ENCODE measurements at places on chromosomes 3 and 15. TPM values are rescaled to one million over a fixed set of nuclear protein-coding genes. Genes with fewer than 3 reads are reported as not detected.
A peak's percentile ranks its signal among the peaks of the same experiment; 100 is the strongest.

DNA sequence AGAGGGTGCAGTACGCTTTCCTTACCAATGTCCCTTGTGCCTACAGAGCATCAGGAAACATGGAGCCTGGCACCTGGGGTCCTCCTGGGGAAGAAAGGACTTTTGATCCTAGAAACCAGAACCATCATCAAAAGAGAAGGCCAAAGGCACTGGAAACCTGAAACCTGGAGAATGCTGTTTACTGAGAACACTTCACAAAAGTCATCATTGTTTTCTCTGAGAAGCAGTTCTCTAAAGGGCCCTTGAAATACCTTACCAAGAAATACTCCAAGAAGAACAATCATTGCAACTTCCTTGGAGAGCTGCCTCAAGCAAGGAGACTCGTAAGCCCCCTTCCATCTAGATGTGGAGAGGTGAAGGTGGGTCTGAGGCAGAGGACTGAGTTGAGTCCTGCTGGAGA, 66.0 kb downstream of the TLE3 start:
- no peaks in the 10 kb centered on the region for H3K4me1 ChIP-seq
- no peak overlapping the region for H3K4me3 ChIP-seq
- no peak for DNase-seq
- no peak overlapping the region for H3K27ac ChIP-seq

DNA sequence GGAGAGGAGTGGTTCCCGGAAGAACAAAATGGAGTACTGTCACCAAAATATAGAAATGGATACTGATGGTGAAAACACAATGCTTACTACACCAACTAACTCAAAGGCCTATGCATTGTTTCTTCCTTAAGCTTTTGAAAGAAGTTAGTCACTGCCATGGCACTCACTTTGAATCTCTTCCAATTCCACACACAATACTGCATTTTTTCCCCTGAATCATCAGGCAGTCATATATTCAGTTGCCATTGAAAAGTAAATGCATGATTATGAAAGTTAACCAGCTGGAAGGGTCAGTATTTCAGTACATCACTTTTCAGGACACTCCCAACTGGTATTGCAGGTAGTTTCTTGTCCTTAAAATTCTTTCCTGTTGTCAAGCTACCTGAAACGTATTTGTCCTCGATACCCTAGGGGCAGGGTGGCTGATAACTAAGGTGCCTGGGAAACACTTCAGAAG, 9.0 kb upstream of the LRRFIP2 start:
- no peak overlapping the region for H3K27ac ChIP-seq
- no peak for DNase-seq
- H3K27me3 ChIP-seq: no peaks in the 10 kb centered on the region
- no peaks in the 10 kb centered on the region for H3K36me3 ChIP-seq
- H3K4me3 ChIP-seq: no peak overlapping the region

Gene SEMA5B
- not detected for polyA plus RNA-seq

DNA sequence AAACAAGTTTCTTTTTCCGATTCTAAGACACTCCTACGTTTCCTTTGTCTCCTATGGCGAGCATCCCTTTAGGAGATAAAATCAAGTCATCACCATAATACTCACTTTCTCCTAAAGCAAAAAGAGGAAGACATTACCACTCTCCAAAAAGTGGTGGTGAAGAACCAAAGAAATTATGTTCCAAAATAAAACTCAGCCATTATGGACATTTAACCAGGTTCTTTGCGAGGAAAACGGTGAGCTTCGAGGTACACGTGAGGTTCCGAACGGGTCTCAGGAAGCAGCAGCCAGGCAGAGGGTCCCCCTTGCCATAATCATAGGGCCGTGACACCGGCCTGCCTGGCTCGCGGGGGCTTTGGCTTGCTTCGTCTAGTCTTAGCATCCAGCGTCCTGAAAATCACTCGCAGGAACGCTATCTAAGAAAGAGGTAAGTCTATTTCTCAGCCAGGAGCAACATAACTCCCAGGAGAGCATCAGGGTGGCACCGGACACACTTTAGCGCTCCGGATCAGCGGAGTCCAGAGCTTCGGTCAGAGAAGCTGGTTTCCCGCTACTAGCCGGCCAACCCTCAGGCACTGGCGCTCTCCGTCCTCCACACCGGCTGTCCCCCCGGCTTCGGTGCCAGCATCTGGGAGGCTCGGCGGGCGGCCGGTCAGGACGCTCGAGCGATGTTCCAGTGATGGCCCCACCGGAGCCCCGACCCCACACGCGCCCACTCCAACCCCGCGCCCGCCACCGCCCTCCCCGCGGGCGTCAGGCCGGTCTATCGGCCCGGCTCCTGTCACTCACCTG, 581 bp downstream of the IP6K1 start:
- H3K4me3 ChIP-seq: peak overlapping the region; percentile 89
- H3K4me1 ChIP-seq: peaks cover 36% of the 10 kb centered on the region
- no peaks in the 10 kb centered on the region for H3K27me3 ChIP-seq
- peak; percentile 28 for DNase-seq
- peak overlapping the region; percentile 89 for H3K27ac ChIP-seq
- no peaks in the 10 kb centered on the region for H3K36me3 ChIP-seq

GRCh38 chr3:67558426-67558825, 96.0 kb downstream of the SUCLG2 start:
- H3K27me3 ChIP-seq: no peaks in the 10 kb centered on the region
- H3K4me3 ChIP-seq: no peak overlapping the region
- no peak overlapping the region for H3K27ac ChIP-seq
- no peak for DNase-seq
- H3K4me1 ChIP-seq: no peaks in the 10 kb centered on the region
- peaks cover 10% of the 10 kb centered on the region for H3K36me3 ChIP-seq

- H3K4me1 ChIP-seq: no peaks in the 10 kb centered on the region
- no peaks in the 10 kb centered on the region for H3K27me3 ChIP-seq
- H3K4me3 ChIP-seq: no peak overlapping the region
- H3K36me3 ChIP-seq: no peaks in the 10 kb centered on the region
- H3K27ac ChIP-seq: no peak overlapping the region
- peak; percentile 31 for DNase-seq
Measured at GRCh38 chr15:55789066-55789660, 46.2 kb upstream of the PRTG start.

Gene GMPPB
- 24.0 TPM for polyA plus RNA-seq

GRCh38 chr3:196694202-196694638, 17.8 kb downstream of the CEP19 start:
- H3K27me3 ChIP-seq: no peaks in the 10 kb centered on the region
- peak; percentile 50 for DNase-seq
- no peaks in the 10 kb centered on the region for H3K36me3 ChIP-seq
- H3K4me3 ChIP-seq: no peak overlapping the region

DNA sequence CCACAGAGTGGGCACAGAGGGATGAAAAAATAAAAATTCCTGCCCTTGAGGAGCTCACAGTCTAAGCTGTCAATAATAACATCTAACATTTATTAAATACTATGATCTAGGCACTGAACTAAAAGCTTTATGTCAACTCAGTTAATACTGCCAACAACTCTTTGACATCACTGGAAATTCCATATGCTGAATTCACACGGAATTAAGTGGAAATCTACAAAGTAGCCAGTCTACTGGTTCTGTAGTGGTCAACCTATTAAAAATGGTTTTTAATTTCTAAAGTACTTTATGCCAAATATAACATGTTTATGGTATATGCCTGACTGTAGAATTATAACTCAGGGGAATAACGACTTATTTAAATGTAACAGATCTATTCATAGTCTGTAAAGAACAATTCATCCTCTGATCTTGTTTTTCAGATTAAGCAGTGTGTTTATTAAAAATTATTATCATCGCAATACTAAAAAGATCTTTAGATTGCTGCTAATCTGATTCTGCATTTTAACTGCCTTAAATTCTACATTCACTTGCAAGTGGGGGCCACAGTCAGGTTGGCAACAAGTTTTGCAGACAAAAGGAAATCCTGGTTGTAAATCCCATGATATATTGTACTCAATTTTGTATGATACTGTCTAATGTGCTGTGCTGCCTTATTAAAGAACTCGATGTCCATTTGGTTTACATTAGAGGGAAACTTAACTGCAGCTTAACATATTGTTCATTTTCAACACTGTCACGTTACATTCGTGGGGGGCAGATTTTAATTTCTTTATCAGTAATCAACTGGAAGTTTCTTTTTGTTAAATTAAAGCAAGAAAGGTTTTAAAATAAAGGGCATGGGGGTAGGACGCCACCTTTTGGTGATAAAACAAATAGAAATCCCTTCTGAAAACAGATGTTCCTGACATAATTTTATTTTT, 2.6 kb upstream of the FOXP1 start:
- peaks cover 24% of the 10 kb centered on the region for H3K4me1 ChIP-seq
- peak; percentile 53 for DNase-seq
- H3K27me3 ChIP-seq: no peaks in the 10 kb centered on the region
- no peak overlapping the region for H3K4me3 ChIP-seq
- no peaks in the 10 kb centered on the region for H3K36me3 ChIP-seq

GRCh38 chr15:64685230-64685888, 90.0 kb downstream of the RBPMS2 start:
- H3K4me3 ChIP-seq: no peak overlapping the region
- no peak for DNase-seq
- peaks cover 67% of the 10 kb centered on the region for H3K36me3 ChIP-seq
- no peak overlapping the region for H3K27ac ChIP-seq

DNA sequence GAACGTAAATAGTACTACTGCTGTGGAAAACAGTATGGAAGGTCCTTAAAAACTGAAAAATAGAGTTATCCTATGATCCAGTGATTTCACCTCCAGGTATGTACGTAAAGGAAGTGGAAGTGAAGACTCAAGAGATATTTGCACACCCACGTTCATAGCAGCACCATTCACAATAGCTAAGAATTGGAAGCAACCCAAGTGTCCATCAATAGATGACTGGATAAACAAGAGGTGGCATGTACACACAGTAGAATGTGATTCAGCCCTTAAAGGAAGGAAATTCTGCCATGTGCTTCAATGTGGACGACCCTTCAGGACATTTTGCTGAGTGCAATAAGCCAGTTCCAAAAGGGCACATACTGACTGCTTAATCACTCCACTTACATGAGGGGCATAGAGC, 188.3 kb downstream of the APBA2 start:
- no peak overlapping the region for H3K27ac ChIP-seq
- no peak for DNase-seq
- H3K27me3 ChIP-seq: no peaks in the 10 kb centered on the region
- no peak overlapping the region for H3K4me3 ChIP-seq
- no peaks in the 10 kb centered on the region for H3K4me1 ChIP-seq

Gene LRRIQ4
- not detected for polyA plus RNA-seq

GRCh38 chr3:56253941-56254665, 214.2 kb downstream of the ERC2 start:
- no peak overlapping the region for H3K27ac ChIP-seq
- no peaks in the 10 kb centered on the region for H3K27me3 ChIP-seq
- H3K4me1 ChIP-seq: no peaks in the 10 kb centered on the region
- no peak for DNase-seq
- no peaks in the 10 kb centered on the region for H3K36me3 ChIP-seq

Gene LRRC31
- polyA plus RNA-seq: not detected

DNA sequence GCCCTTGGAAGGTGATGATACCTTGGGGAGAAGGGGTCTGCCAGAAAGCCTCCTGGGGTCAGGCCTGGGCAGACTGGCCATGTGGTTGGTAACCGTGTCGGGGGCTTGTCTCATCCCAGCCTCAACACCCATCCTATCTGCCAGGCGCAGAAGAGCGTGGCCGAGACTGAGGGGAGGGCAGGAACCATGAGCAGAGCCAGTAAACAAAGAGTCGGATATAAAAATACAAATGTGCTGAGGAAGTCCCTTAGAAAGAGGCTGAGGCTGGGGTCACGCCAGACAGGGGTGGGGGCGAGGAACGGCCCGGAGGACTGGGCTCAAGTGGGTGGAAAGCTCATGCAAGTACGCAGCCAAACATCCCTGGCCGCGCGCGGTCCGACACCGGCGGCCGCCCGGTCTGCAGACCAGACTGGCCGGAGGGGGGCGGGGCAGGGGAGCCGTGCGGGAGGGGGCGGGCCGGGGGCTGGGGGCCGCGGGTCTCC, 1.9 kb downstream of the CAMK2N2 start:
- H3K27ac ChIP-seq: no peak overlapping the region
- no peaks in the 10 kb centered on the region for H3K36me3 ChIP-seq
- H3K27me3 ChIP-seq: no peaks in the 10 kb centered on the region
- H3K4me1 ChIP-seq: peaks cover 25% of the 10 kb centered on the region
- no peak overlapping the region for H3K4me3 ChIP-seq
- no peak for DNase-seq

DNA sequence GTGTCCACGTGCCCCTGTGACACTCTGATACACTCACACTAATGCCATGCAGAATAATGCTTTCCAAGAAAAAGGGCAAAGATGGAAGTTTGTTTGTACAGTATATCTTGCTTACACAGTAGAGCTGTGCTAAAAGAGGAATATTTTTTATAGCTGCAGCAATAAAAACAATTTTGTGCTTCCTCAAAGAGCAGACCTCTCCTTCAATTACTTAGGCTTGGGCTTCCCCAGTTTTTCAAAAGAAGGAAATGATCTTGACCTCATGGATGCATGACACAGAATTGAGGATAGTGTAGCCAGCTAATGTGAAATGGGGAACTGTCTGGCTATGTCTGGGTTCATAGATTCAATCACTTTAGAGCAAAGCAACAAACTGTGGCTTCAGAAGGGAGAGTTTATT, 137.4 kb downstream of the STT3B start:
- no peaks in the 10 kb centered on the region for H3K36me3 ChIP-seq
- H3K27ac ChIP-seq: no peak overlapping the region
- no peaks in the 10 kb centered on the region for H3K27me3 ChIP-seq
- no peak overlapping the region for H3K4me3 ChIP-seq
- no peaks in the 10 kb centered on the region for H3K4me1 ChIP-seq

- no peaks in the 10 kb centered on the region for H3K36me3 ChIP-seq
- no peaks in the 10 kb centered on the region for H3K27me3 ChIP-seq
- DNase-seq: no peak
- no peak overlapping the region for H3K27ac ChIP-seq
- H3K4me3 ChIP-seq: no peak overlapping the region
Measured at GRCh38 chr15:94259863-94260262, 28.5 kb downstream of the MCTP2 start.

Gene TM4SF18
- polyA plus RNA-seq: not detected

Gene CLASP2
- polyA plus RNA-seq: 20.0 TPM

Gene C15orf62
- polyA plus RNA-seq: 0.29 TPM

GRCh38 chr3:98877132-98877531, 24.4 kb downstream of the DCBLD2 start:
- no peak overlapping the region for H3K27ac ChIP-seq
- DNase-seq: no peak
- no peak overlapping the region for H3K4me3 ChIP-seq
- H3K36me3 ChIP-seq: no peaks in the 10 kb centered on the region
- H3K27me3 ChIP-seq: no peaks in the 10 kb centered on the region

Gene NANOGP8
- not detected for polyA plus RNA-seq

DNA sequence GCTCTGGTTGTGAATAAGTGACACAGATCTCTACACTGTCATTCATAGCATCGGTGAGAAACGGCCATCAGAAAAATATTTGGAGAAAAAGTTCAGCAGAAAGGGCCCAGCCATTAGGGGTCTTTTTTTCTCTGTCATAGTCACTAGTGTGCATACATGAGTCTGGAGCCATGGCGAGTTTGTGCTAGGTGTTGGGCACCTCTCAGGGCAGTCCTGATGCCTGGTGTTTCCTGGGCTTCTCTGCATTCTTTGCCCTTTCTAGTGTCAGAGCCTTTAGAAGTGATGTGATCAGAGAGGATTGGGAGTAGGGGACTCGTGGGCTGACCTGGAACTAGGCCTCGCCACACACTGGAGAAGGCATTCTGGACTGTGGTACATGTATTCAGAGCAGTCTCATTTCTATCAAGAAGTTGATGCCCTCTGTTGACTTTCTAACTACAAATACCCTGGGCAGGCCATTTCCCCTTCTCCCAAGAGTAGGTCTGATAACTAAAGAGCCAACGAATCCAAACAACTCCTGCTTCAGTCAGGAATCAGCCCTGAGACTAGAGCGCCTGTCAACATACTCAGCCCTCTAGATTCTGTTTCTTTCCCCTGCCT, 1.6 kb downstream of the KY start:
- H3K27ac ChIP-seq: no peak overlapping the region
- no peaks in the 10 kb centered on the region for H3K27me3 ChIP-seq

All from CD4-positive, alpha-beta memory T cell (primary cell).